Activated CD4-positive, alpha-beta memory T cell treated with anti-CD3 and anti-CD28 coated beads for 36 hours (primary cell): ENCODE measurements at places on chromosomes 2 and 18. TPM values are rescaled to one million over a fixed set of nuclear protein-coding genes. Genes with fewer than 3 reads are reported as not detected.

Gene DES
- total RNA-seq = not detected

Gene CYTIP
- 369 TPM for total RNA-seq

Gene DUSP19
- 2.1 TPM for total RNA-seq

GRCh38 chr2:16566701-16567100 lies 98.9 kb downstream of the CYRIA start:
- no peak for DNase-seq

GRCh38 chr2:171553858-171554257 lies 31.6 kb downstream of the CYBRD1 start:
- DNase-seq = no peak

DNA sequence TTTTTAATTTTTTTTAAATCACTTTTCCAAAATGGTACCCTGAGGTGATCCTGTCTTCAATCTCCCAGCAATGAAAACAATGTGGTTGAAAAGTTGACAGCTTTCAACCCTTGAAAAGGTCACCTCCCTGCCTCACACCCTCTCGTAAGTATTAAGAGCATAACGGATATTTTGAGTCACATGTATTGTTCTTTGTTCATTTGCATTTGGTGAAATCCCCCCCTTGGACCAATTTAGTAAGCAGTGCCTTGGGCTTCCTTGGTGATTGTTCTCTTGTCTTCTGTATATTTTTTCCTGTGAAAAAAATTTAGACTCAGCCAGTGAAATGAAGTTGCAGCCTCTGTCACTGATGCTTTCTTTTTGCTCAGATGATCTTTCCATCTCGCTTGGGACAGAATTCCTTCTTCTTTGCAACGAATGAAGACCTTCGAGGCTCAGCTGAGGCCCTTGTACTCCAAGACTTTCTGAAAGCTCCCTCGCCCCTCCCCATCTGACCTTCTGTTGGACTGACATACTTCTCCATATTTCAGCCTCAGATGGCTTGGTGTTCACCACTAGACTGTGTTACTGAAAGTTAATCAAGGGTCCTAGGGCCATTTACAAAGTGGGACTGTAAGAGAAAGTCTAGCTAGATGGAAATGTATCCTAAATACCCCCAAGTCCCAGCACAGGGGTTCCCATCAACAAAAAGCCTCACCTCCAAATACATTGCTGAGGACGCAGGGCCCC lies 158.4 kb downstream of the BCL2 start:
- DNase-seq = peak; percentile 62

- no peak for DNase-seq
Measured at GRCh38 chr2:46167924-46168323, 129.3 kb upstream of the EPAS1 start.

DNA sequence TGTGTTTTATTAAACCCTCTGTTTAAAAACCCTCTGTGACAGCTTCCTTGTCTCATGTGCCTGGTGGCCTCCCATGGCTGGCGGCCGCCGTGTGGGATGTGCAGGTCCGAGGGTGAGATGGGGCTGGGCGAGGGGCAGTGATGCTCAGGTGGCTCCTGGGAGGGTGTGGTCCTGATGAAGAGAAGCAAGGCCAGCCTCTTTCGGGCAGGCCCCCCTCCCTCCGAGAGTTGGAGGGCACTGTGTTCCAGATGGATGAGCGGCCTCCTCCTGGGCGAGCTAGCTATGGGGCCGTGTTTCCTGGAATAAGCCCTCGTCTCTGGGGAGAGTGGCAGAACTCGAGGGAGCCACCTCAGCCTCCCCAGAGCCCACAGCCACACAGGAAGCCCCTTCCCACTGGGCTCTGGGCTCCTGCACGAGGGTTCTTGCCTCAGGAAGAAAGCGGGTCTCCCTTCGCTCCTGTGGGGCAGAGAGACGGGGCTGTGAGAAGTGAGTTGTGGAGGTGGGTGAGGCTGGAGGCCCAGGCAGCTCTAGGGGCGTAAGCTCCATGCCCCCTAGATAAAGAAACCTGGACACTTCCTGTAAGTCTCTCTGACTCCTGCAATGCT lies 72.1 kb downstream of the ASB1 start:
- DNase-seq = no peak

DNA sequence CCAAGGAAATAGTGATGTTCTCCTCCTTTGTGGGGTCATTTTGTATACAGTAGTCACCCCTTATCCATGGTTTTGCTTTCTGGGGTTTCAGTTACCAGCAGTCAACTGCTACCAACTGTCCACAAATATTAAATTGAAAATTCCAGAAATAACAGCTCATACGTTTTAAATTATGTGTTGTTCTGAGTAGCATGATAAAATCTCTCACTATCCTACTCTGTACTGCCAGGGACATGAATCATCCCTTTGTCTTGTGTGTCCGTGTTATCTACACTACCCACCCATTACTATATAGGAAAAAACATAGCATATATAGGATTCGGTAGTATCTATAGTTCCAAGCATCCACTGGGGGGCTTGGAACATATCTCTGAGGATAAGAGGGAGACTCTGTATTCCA lies 120.9 kb upstream of the DCC start:
- no peak for DNase-seq

GRCh38 chr2:207467716-207468347 lies 61.9 kb upstream of the CREB1 start:
- DNase-seq = peak; percentile 15

- DNase-seq = no peak
Measured at GRCh38 chr2:163794635-163795034, 58.8 kb upstream of the FIGN start.

- DNase-seq = peak; percentile 28
Measured at GRCh38 chr2:53969285-53969967, 1.4 kb downstream of the PSME4 start.
